H9 (cell line): ENCODE measurements at places on chromosomes 12 and 14. TPM values are rescaled to one million over a fixed set of nuclear protein-coding genes. Genes with fewer than 3 reads are reported as not detected.
A peak's percentile ranks its signal among the peaks of the same experiment; 100 is the strongest.

- no peak overlapping the region for H3K4me3 ChIP-seq
- no peak overlapping the region for H3K27ac ChIP-seq
- H3K4me1 ChIP-seq = no peaks in the 10 kb centered on the region
- no peaks in the 10 kb centered on the region for H3K27me3 ChIP-seq
- no peak for DNase-seq
These were observed 164.5 kb upstream of the DYRK2 start for GRCh38 chr12:67483871-67484554.

GRCh38 chr14:45364565-45365156 is 111.7 kb upstream of the MIS18BP1 start:
- no peaks in the 10 kb centered on the region; the same call in 1 of the 2 replicates for H3K4me1 ChIP-seq
- H3K27ac ChIP-seq = no peak overlapping the region
- no peak for DNase-seq
- no peak overlapping the region for H3K4me3 ChIP-seq
- no peaks in the 10 kb centered on the region; the same call in 1 of the 2 replicates for H3K27me3 ChIP-seq

DNA sequence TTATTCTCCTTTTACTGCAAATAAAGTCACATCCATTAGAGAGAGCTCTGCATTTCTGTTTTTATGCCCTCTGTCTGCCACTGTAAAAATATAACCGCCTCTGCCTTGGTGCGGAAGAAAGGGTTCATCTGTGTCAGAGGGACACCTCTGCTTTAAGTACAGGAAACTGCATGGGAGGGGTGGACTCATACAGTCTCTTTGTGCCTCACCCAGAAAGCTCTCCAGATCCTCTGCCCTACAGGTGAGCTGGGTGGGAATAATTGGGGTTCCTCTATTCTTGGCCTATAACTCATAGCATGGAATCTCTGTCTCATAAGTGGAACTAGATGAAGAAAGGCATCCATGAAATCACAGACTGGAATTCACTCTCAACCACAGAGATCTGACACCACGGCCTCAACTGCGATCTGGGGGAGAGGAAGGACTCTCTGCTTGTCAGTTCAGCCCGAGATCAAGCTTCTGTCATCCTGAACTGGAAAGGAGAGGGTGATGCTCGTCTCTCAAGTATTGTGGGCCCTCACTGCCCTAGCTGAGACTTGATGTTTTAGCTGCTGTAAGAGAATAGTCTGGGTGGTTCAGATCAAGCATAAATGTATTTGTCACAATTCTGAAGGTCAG is 702.3 kb downstream of the TMEM121 start:
- no peaks in the 10 kb centered on the region for H3K4me1 ChIP-seq
- no peak for DNase-seq
- no peak overlapping the region for H3K4me3 ChIP-seq
- H3K27me3 ChIP-seq = no peaks in the 10 kb centered on the region
- peaks cover 4% of the 10 kb centered on the region for H3K36me3 ChIP-seq

GRCh38 chr12:76308866-76309265 is 39.3 kb downstream of the BBS10 start:
- DNase-seq = no peak
- H3K4me3 ChIP-seq = no peak overlapping the region
- H3K4me1 ChIP-seq = 0 out of 2 replicates have a peak, but pooled peaks cover 2% of the 10 kb centered on the region
- no peak overlapping the region for H3K27ac ChIP-seq
- H3K27me3 ChIP-seq = no peaks in the 10 kb centered on the region
- H3K36me3 ChIP-seq = no peaks in the 10 kb centered on the region

- peak; percentile 44 for DNase-seq
- H3K4me3 ChIP-seq = peak overlapping the region; percentile 22; the same call in 1 of the 2 replicates
- H3K27ac ChIP-seq = peak overlapping the region; percentile 91
- H3K4me1 ChIP-seq = peaks cover 7% of the 10 kb centered on the region; the same call in 1 of the 2 replicates
- no peaks in the 10 kb centered on the region for H3K27me3 ChIP-seq
These were observed 72.5 kb downstream of the PHLDA1 start for GRCh38 chr12:75959060-75959459.

DNA sequence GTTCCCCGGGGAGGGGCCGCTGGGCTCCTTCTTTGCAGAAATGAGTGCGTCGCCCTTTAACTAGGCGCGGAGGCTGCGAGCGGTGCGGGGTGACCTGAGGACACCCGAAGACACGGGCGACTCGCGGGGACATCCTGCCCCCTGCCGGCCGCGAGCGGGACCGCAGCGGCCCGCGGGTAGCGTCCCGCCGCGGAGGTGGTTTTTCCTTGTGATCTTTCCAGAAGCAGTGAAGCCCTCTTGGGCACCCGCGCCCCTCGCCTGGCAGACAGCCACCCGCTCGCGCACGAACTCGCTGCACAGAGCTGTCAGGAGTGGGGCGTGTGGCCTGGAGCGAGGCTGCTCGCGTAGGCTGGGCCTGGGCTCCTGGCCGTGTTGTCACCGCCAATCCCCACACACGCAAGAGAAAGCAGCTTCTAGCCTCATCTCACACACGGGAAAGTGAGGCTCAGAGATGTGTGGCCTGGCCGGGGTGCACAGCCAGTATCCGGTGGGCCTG is 67.2 kb downstream of the DIO3 start:
- H3K36me3 ChIP-seq = no peaks in the 10 kb centered on the region
- peak; percentile 80 for DNase-seq
- no peaks in the 10 kb centered on the region; the same call in 1 of the 2 replicates for H3K27me3 ChIP-seq
- H3K4me3 ChIP-seq = no peak overlapping the region

The NFE2 gene
- 1.2 and 1.5 TPM in 2 replicates for total RNA-seq

GRCh38 chr14:69247676-69248440 is 12.1 kb upstream of the GALNT16 start:
- H3K27me3 ChIP-seq = no peaks in the 10 kb centered on the region
- no peaks in the 10 kb centered on the region for H3K36me3 ChIP-seq
- no peak overlapping the region for H3K27ac ChIP-seq
- no peak overlapping the region for H3K4me3 ChIP-seq

The FAM181A gene
- total RNA-seq = not detected in 2 replicates

DNA sequence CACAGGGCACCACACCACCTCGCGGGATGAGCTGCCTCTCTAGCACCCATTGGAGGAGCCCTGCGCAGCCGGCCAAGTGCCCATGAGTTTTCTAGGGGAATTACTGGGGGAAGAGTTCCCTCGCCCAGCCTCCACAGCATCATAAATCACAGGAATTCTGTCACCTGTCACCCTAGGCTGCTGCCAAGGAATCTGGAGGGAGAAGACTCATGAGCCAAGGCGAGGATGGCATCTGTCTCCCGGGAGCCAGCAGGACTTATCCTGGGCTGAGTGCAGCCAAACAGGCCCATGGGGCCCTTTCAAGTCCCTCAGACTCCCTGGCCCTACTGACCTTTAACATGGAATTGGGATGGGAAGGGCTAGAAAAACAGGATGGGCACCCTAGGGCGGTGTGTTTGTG is 7.8 kb upstream of the OTUB2 start:
- H3K27ac ChIP-seq = no peak overlapping the region
- no peak overlapping the region for H3K4me3 ChIP-seq
- no peaks in the 10 kb centered on the region for H3K27me3 ChIP-seq
- H3K36me3 ChIP-seq = no peaks in the 10 kb centered on the region

DNA sequence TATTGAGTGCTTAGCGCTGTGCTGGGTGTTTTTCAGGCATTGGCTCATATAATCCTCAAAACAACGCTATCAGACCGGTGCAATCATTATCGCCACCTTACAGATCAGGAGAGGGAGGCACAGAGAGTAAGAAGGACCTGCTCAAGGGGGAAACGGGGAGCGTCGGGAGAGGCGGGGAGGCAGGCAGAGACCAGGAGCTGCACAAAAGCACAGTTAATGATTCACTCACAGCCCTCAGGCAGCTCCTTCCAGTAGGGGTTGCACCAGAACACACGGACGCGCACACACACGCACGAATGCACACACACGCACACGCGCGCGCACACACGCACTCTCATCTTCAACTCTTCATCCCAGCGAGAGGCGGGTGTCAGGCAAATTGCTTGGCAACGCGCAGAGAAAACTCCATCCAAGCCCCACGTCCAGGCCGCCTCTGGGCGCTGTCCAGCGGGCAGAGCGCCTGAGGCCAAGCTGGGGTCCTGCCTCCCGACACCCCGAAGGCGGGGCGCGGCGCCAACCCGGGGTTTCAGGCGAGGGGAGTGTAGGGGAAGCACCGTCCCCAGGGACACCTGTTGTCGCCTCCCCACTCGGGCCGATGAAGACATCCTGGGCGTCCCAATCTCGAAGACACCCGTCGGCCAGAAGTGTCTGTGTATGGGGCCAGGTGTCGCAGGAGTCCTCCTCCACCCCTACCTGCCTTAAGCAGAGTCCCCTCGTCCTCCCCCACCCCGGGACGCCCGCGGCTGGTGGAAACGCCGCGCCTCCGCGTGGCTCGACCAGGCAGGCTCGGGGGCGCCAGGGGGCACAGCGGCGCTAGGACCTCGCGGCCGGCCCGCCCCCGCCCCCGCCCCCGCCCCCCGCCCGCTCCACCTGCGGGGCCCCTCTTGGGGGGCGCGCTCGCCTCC is 35.5 kb upstream of the STON2 start:
- peak; percentile 74 for DNase-seq
- no peaks in the 10 kb centered on the region for H3K36me3 ChIP-seq
- H3K27ac ChIP-seq = no peak overlapping the region

The EXOC3L4 gene
- 0.39 and 0.42 TPM in 2 replicates for total RNA-seq

DNA sequence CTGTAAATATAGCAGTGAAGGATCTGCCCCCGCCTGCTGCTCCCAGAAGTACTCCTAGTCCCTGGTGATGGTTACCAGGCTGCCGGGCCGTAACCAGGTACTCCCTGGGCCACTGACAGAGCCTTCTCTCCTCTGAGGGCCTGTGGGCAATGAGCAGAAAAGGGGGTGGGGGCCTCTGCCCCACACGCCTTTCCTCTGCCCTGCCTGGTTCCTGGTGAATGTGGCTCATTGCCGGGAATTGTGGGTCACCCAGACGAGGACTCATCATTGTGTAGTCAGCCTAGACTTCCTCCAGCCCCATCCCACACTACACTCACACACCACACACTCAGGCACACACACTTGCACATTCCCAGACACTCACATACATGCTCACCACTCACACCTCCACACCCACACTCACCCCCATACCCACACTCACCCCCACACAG is 35.7 kb upstream of the ACTN1 start:
- no peak overlapping the region; the same call in 2 of the 3 replicates for H3K4me3 ChIP-seq
- H3K27me3 ChIP-seq = no peaks in the 10 kb centered on the region
- no peaks in the 10 kb centered on the region for H3K36me3 ChIP-seq
- peaks cover 8% of the 10 kb centered on the region; the same call in 1 of the 2 replicates for H3K4me1 ChIP-seq
- no peak for DNase-seq
- H3K27ac ChIP-seq = no peak overlapping the region

- H3K4me1 ChIP-seq = no peaks in the 10 kb centered on the region
- H3K4me3 ChIP-seq = no peak overlapping the region
- H3K27ac ChIP-seq = no peak overlapping the region
- H3K27me3 ChIP-seq = no peaks in the 10 kb centered on the region
- no peaks in the 10 kb centered on the region for H3K36me3 ChIP-seq
These were observed 12.3 kb upstream of the KRT73 start for GRCh38 chr12:52630599-52631200.

DNA sequence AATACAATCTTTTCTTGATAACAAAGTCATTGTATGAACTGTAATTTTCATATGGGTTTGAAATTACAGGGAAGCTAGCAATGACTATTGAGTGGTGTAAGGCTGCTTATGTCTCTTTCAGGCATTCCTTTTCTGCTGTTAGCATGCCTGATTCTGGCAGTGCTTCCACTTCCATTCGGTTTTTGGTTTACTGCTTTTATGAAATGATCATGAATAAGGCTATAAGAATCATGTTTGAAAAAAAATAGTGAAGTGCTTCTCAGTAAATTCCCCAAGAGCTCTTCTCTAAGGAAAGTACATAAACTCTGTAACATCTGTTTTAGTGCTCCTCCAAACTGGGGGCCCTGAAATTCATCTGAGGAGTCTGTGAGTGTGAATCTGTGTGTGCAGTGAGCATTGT is 434.0 kb upstream of the RGS6 start:
- H3K4me1 ChIP-seq = no peaks in the 10 kb centered on the region; the same call in 1 of the 2 replicates
- no peak overlapping the region for H3K27ac ChIP-seq
- H3K4me3 ChIP-seq = no peak overlapping the region
- no peaks in the 10 kb centered on the region for H3K36me3 ChIP-seq
- no peak for DNase-seq
- no peaks in the 10 kb centered on the region for H3K27me3 ChIP-seq

The STAC3 gene
- total RNA-seq = 2.0 and 2.8 TPM in 2 replicates

The FOXG1 gene
- 0.07 and 0.11 TPM in 2 replicates for total RNA-seq

The DPPA3 gene
- total RNA-seq = 1.4 and 2.0 TPM in 2 replicates

DNA sequence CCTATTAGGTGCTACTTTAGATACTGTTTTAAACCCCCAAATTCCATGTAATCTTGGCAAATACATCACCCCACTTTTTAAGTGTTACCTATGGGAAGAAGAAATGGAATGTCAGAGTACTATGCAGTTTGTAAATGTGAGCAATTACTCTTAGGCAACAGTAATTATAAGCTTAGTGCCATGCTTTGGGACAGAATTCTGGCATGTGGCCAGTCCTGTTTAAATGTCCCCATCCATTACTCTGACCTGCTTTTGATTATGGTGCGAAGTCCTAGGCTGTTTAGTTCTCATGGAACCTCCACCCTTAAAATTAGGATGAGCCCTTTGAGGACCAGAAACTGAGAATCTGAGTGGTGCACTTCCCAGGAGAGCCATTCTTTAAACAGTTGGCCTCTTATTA is 321.4 kb upstream of the RGS6 start:
- no peaks in the 10 kb centered on the region for H3K27me3 ChIP-seq
- no peak for DNase-seq
- no peak overlapping the region for H3K27ac ChIP-seq
- peaks cover 4% of the 10 kb centered on the region; the same call in 1 of the 2 replicates for H3K4me1 ChIP-seq
- H3K4me3 ChIP-seq = no peak overlapping the region

GRCh38 chr14:94361682-94362081 is 26.7 kb downstream of the SERPINA1 start:
- no peak overlapping the region for H3K4me3 ChIP-seq
- H3K27ac ChIP-seq = no peak overlapping the region
- no peaks in the 10 kb centered on the region for H3K4me1 ChIP-seq
- no peaks in the 10 kb centered on the region for H3K36me3 ChIP-seq
- H3K27me3 ChIP-seq = no peaks in the 10 kb centered on the region
- DNase-seq = no peak

The HIP1R gene
- 17.4 and 20.0 TPM in 2 replicates for total RNA-seq

- no peaks in the 10 kb centered on the region for H3K4me1 ChIP-seq
- H3K4me3 ChIP-seq = no peak overlapping the region
- no peak for DNase-seq
- peaks cover 75% of the 10 kb centered on the region for H3K36me3 ChIP-seq
- H3K27ac ChIP-seq = no peak overlapping the region
- H3K27me3 ChIP-seq = no peaks in the 10 kb centered on the region
These were observed 1.2 kb upstream of the LRP1-AS start for GRCh38 chr12:57148469-57149244.

The XPOT gene
- total RNA-seq = 130 and 132 TPM in 2 replicates

GRCh38 chr14:34093883-34094282 is 143.0 kb upstream of the EGLN3 start:
- H3K4me3 ChIP-seq = no peak overlapping the region
- H3K27ac ChIP-seq = no peak overlapping the region

The PIK3C2G gene
- total RNA-seq = not detected in 2 replicates

- no peak for DNase-seq
- no peaks in the 10 kb centered on the region for H3K27me3 ChIP-seq
- H3K27ac ChIP-seq = no peak overlapping the region
- H3K4me1 ChIP-seq = no peaks in the 10 kb centered on the region; the same call in 1 of the 2 replicates
These were observed 15.8 kb upstream of the ANKRD9 start for GRCh38 chr14:102525219-102525928.
